ENCODE measurements at places on chromosomes 3 and 15.

- DNase-seq: no peak
Measured at GRCh38 chr3:127172211-127172610, 20.7 kb upstream of the PRR23E start.

- DNase-seq: peak; percentile 2
Measured at GRCh38 chr15:57820119-57820518, 113.6 kb downstream of the POLR2M start.

- no peak for DNase-seq
Measured at GRCh38 chr15:58327958-58328357, 103.8 kb upstream of the LIPC start.

GRCh38 chr15:91944331-91944730, 90.8 kb downstream of the SLCO3A1 start:
- DNase-seq: no peak

DNA sequence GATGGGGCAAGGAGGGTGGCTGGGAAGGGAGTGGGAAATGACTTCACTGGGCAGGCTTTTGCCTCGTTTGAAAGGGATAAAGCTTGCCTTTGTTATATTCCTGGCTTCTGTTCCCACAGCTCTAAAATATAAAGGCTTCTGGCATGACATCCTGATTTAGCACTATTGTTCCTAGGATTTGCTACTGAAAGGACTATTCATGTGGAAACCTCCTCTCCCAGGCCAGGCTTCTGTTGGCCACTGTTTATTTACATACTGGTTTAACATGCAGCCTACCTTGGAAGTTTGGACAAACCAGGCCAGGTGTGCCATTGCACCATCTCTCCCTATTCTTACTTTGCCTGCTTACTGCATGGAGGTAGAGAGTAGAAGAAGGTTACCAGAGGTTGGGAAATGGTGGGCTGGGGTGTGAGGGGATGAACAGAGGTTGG, 2.4 kb upstream of the LMCD1 start:
- DNase-seq: peak; percentile 75

DNA sequence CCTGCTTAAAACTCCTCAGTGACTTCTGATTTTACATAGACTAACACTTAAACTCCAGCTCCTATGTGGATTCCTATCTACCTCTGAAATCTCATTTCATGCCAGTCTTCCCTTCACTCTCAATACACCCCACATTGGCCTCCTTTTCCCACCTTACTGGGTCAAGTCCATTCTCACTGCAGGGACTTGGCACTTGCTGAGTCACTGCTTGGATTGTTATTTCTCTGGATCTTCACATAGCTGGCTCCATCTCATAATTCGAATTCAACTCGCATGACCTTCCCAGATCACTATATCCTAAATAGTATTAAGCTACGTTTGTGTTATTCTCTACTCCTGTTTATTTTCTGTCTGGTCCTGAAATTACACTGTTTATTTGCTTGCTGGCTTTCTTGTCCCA, 59.6 kb upstream of the FRMD4B start:
- no peak for DNase-seq

GRCh38 chr3:126119976-126120375, 36.1 kb upstream of the SLC41A3 start:
- no peak for DNase-seq

GRCh38 chr3:25474052-25474451, 46.0 kb downstream of the RARB start:
- DNase-seq: no peak

All from mammary epithelial cell (primary cell).